ENCODE measurements at places on chromosomes 4 and X.

GRCh38 chr4:159828687-159829086 is 725.8 kb downstream of the RAPGEF2 start:
- DNase-seq, result no peak

DNA sequence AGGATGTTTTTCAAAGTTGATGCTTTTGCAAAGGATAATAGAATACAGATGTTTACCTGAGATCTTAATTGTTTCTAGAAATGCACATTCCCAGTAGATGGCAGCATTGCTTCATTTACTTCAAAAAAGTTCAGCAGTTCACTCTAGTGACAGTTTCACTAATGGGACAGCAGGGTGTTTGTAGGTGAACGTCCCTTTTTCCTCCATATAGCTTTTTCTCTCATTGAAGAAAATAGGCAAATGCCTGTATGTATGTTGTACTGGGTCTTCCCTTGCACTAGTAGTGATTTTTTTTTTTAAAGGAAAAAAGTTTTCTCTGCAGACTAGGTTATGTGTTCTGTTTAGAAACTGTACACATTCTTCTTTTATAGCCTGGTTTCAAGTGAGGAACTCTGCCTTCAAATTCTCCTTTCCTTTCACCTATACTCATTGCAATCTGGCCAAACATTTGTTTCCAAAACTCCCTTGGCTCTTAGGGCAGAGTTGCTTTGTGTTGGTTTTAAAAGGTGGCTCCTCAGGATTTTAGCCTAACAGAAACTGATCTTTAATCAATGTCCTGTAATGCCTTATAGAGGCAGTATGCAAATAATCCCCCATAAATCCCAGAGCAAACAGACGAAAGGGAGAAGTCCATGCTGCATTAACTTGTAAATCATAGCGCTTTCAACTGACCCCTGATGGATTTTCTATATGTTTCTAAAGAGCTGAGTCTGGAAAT is 86.3 kb downstream of the EGF start:
- DNase-seq, result no peak

GRCh38 chr4:153074486-153074885 is 129.8 kb upstream of the TRIM2 start:
- no peak for DNase-seq

DNA sequence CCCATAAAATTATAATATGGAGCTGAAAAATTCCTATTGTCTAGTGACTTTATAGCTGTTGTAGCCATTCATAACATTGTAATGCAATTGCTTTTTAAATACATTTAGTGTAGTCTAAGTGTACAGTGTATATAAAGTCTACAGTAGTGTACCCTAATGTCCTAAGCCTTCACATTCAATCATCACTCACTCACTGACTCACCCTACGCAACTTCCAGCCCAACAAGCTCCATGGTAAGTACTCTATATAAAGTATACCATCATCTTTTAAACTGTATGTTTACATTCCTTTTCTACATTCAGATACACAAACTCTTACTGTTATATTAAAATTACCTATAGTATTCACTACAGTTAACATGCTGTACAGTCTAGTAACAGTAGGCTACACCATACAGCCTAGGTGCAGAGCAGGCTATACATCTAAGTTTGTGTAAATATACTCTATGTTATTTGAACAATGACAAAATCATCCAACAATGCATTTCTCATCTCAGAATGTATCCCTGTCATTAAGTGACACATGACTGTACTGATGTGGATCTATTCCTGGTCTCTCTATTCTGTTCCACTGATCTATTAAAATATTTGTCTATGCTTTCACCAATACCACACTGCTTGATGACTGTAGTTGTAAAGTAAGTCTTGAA is 33.7 kb downstream of the CLOCK start:
- no peak for DNase-seq

- DNase-seq, result no peak
These were observed 179.5 kb upstream of the FTHL17 start for GRCh38 chrX:31251336-31251735.

DNA sequence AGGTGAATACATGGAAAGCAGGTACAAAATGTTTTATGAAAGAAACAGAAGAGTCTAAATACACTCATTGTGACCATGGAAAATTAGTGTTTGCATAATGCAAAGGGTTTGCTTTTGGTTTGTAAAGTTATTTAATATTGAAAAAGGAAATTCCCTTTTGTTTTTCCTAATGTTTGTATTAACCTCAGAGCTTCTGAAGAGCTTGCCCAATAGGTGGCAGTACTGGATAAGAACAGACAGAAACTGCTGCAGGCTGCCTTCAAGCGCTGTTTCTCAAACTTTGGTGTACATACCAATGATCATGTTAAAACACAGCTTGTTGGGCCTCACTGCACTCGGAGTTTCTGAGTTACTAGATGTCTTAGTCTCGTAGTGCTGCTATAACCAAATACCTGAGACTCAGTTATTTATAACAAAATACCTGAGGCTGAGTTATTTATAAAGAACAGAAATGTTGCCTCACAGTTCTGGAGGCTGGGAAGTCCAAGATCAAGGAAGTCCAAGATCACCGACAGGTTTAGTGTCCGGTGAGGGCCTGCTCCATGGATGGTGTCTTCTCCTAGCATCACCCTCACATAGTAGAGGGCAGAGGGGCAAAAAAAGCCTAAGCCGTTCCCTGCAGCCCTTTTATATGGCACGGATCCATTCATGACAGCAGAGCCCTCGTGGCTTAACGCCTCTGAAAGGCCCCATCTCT is 54.2 kb downstream of the SUPT20HL2 start:
- no peak for DNase-seq
